Endothelial cell (in vitro differentiated cells): ENCODE measurements at places on chromosomes 12 and 14.

DNA sequence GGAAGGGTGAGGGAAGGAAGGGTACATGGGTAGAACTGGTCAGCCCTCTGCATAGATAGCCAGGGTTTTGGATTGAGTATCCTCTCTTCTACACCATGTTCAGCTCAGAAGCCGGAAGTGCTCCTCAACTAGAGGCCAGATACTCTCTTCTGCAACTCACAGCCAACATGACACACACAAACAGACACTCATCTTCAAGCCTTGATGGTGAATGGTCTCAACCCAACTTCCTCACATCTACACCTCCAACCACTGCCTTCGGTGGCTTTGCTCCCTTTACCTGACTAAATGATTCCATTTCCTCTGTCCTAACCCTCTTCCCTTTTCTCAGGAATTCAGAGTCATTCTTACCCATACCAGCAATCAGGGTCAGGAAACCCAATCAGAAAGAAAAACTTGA is 7.6 kb upstream of the FKBP11 start:
- DNase-seq = no peak

DNA sequence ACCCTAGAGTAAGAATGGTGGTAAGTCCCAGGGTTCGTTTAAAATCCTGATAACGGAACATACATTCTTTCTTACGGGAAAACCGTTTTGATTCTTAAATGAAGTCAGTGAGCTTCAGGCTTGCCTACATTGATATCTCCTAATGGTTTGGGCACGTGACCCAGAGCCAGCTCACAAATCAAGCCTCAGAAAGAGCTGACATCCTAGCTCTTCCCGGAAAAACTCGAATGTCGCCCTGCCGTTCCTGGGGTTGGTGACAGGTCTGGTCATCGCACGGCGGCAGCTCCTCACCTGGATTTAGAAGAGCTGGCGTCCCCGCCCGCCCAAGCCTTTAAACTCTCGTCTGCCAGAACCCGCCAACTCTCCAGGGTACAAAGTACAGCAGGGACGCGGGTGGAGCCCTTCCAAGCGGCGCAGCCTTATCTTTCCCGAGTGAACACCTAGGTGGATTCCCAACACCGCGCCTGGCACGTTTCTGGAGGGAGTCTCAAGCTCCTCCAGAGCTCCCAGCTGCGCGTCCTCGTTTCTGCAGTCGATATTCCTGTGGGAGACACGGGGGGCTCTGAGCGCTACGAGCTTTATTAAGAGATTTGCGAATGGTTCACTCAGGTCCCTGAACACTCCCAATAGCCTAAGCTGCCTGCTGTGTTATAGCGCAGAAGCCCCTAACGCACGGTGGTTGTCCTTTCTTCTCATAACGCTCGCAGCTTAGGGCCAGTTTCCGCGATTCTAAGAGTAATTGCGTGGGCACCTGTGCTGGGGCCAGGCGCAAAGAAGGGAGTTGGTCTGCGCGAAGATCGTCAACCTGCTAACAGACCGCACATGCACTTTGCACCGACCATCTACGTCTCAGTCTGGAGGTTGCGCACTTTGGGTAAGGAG is at the start of gene SSTR1:
SSTR1 (plus strand) TSS at position 169 of the 882 bp plus-strand sequence. CDS start 1,486 bp downstream, outside the sequence.
- DNase-seq = no peak

DNA sequence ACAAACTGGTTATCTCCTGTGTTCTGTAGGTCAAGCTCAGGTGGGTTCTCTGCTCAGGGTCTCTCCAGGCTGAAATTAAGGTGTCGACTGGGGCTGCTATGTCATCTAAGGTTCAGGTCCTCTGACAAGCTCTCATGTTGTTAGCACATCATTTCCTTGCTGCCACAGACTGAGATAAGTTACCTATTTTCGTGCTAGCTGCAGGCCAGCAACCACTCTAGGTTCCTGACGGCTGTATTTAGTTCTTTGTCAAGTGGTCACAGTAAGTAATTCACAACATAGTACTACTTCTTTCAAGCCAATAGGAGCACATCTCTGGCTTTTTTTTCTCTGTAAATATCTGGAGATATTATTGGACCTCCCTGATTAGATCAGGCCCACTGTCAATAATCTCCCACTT is 169.3 kb upstream of the CAND1 start:
- DNase-seq = no peak

DNA sequence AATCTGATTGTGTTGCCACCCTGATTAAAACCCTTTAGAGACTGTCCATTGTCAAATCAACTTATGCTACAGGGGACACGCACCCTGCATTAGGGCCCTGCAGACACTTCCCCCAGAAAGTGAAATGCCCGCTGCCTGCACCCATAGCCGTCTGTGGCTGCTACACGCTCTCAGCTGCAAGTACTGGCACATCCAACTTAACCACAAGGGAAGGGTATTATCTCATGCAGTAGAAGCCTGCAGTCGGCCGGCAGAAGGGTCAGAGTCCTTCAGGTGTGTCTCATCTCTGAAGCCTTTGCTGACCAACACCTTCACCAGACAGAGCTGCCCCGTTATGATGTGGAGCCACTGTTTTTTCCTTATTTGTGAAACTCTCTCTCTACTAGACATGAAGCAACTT is 20.8 kb downstream of the CFAP251 start:
- no peak for DNase-seq

DNA sequence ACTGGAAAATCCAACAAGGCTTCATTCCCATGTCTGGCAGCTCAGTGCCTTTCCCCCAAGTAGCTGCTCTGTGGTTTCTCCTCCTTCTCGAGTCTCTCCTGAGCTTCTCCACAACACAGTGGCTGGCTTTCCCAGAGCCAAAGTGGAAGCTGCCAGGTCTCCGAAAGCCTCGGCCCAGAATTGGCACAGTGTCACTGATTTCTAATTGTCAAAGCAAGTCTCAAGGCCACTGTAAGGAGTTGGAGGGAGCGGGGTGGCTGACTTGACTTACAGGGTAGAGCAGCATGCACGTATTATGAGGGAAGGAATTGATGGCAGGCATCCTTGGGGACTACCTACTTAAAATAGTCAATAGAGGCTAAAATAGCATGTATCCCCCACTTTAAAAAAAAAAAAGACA is 6.7 kb upstream of the CPNE8 start:
- DNase-seq = no peak
